Heart right ventricle (tissue), 16 donors: ENCODE measurements at places on chromosomes 11 and 22. TPM values are rescaled to one million over a fixed set of nuclear protein-coding genes. Genes with fewer than 3 reads are reported as not detected.

DNA sequence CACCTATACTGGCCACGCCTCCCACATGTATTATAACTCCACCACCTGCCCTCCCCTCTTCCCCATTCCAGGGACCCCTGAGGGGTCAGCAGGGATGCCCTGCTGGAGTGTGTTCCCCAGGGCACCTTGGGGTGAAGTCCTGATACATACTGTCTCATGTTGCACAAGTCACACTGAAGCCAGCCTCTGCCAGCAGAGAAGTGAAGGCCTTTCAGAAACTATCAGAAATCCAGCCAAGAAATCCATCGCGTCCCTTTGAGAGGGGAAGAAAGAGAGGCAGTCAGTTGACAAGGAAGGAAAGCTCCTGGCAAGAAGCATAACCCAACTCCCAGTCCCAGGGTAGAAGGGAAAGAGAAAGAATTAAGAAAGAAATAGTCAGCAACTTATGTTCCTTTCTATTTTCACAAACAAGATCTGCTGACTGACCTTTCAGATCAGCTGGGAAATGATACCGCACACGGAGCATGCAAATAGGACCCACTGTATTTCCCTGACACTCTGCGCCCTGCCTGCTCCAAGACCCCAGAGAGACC, 45.2 kb downstream of the SC5D start:
- DNase-seq, result no peak

GRCh38 chr11:79794484-79795393, 353.9 kb upstream of the TENM4 start:
- no peak for DNase-seq

DNA sequence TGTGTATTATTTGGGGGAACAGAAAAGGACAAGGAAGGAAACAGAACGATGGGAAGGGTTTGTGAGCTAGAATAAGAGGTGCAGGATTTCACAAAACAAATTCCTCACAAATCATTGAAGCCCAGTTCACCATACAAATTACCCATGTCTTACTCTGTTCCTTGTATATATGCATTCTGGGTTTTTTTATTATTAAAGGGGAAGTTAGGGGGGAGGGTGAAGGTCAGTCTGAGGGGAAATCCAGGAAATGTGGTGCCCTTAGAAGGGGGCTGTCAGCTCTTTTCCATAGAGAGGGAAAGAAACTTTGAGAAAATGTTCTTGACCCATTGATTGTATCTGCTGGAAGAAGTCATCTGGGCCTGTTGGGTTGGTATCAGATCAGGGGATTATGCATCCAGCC, 90.8 kb downstream of the RNF169 start:
- DNase-seq, result no peak

DNA sequence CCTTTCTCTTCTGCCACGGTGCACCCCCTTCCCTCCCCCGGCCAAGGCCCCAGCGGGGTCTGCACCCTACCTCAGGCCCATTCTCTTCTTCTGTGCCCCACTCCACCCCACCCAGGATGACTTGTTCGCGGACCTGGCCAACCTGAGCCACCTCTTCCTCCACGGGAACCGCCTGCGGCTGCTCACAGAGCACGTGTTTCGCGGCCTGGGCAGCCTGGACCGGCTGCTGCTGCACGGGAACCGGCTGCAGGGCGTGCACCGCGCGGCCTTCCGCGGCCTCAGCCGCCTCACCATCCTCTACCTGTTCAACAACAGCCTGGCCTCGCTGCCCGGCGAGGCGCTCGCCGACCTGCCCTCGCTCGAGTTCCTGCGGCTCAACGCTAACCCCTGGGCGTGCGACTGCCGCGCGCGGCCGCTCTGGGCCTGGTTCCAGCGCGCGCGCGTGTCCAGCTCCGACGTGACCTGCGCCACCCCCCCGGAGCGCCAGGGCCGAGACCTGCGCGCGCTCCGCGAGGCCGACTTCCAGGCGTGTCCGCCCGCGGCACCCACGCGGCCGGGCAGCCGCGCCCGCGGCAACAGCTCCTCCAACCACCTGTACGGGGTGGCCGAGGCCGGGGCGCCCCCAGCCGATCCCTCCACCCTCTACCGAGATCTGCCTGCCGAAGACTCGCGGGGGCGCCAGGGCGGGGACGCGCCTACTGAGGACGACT, 15.9 kb downstream of the RTN4RL2 start:
- DNase-seq, result peak; percentile 69

GRCh38 chr22:27468712-27469111, 332.8 kb downstream of the MN1 start:
- DNase-seq, result no peak

GRCh38 chr11:35549787-35550186, 24.4 kb upstream of the PAMR1 start:
- no peak for DNase-seq

CARD10 gene
- 14.8 TPM for polyA plus RNA-seq

NXPE2 gene
- polyA plus RNA-seq, result not detected
